Stimulated activated CD4-positive, alpha-beta T cell treated with anti-CD3 and anti-CD28 coated beads, Interleukin-1b, Interleukin-23, amount 100 ng/mL, for 1 hour (primary cell): ENCODE measurements at places on chromosomes 11 and 22.

GRCh38 chr11:1444321-1444720 is 42.3 kb downstream of the MOB2 start:
- DNase-seq: no peak

DNA sequence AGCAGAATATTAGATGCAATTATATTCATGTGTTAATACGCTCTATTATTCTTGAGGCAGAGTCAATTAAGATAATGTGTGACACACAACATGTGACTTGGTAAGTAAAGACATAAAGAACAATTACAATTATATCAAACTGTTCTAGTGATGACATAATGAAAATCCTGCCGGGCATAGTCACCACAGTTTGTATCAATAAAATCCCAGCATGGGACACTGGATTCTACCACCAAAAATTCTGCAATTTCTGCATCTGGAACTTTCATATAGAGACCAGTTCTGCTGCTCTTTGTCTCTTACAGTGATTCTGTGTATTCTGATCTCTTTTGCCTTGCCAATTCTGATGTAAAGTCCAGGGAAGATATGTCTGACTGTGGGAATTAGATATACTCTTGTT is 495.6 kb upstream of the LRRC4C start:
- no peak for DNase-seq

GRCh38 chr11:3878258-3878584 is 22.8 kb downstream of the STIM1 start:
- DNase-seq: no peak

- DNase-seq: no peak
Measured at GRCh38 chr11:70381350-70381749, 17.0 kb upstream of the CTTN start.

DNA sequence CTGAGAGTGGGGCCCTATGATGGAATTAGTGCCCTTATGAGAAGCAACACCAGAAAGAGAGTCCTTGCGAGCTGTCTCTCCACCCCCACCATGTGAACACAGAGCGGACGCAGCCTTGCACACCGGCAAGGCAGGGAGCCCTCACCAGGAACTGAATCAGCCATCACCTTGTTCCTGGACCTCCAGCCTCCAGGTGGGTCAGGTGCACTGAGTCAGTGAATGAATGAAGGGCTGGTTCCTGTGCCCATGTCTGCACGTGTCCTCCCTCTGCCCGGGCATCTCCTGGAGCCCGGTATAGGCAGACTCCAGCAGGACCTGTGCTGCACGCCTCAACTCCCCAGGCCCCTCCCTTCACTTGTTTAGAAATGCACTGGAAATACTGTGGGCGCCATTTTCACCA is 54.9 kb downstream of the LINC01488 start:
- no peak for DNase-seq

GRCh38 chr11:128841461-128842072 is 25.5 kb downstream of the KCNJ1 start:
- no peak for DNase-seq

- DNase-seq: no peak
Measured at GRCh38 chr11:16737818-16738192, 642 bp upstream of the C11orf58 start.

DNA sequence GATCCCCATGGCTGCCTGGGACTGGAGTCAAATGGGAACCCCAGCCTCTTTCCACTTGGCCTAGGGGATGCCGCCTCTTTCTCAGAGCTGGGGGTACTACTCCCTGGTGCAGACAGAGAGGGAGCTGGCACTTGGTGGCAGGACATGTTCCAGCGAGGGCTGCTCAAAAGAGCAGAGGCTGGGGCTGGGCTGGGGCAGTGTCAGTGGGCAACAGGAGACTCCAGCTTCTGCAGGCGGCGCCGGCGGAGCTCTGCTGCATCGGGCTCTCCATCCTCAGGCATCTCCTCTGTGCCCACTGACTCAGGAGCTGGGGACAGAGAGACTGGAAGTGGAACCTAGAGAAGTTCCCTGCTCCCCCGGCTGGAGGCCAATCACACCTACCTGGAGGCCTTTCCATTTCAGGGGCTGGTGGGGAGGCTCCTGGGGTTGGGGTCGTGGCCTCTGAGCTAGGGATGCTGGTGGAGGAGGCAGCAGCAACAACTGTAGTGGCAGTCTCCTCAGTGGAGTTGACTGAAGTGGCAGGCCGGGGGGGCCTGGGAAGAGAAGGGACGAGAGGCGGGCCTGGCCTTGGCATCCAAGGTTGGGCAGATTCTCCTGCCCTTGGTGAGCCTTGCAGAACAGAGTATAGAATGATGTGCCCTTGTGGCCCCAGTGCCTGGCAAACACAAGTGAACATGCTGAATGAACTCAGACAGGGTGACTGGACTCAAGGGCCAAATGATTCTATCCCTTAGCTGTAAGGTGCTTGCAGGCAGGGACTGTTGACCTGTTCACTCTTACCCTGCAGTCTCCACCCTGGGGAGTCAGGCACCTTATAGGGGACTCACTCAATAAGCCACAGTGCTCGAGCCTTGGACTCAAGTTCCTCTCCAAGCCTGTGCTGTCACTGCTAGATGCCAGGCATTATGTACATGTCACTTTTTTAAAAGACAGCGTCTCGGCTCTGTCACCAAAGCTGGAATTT is 5.9 kb downstream of the SYVN1 start:
- DNase-seq: no peak

- DNase-seq: no peak
Measured at GRCh38 chr22:19714312-19715187, at the start of gene SEPTIN5. TSS of gene SEPTIN5 (plus strand) at chr22:19714503. CDS start at chr22:19714589, 86 bp downstream.
